ENCODE measurements at places on chromosomes 5 and 9.

DNA sequence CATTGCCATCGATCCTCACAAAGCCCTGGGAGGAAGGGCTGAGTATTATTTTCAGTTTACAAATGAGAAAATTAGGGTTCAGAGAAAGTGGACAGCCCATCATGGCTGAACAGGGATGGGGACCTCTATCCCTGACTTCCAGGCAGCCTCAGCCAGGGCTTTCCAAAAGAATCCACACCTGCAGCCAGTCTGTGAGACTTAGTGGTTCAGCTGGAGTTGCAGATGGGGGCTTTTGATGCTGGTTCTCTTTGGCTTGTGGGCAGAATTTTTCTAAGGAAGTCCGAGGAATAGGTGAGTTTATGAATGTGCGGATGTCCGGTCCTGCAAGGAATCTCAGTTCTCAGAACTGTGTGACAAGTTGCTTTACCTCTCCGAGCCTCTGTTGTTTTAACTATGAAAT lies 138.1 kb downstream of the RGS3 start:
- no peak for DNase-seq

- no peak for DNase-seq
These were observed 40.3 kb upstream of the SLC25A51 start for GRCh38 chr9:37944266-37944650.

GRCh38 chr5:55966284-55966683 lies 28.5 kb downstream of the IL6ST start:
- DNase-seq, result no peak

DNA sequence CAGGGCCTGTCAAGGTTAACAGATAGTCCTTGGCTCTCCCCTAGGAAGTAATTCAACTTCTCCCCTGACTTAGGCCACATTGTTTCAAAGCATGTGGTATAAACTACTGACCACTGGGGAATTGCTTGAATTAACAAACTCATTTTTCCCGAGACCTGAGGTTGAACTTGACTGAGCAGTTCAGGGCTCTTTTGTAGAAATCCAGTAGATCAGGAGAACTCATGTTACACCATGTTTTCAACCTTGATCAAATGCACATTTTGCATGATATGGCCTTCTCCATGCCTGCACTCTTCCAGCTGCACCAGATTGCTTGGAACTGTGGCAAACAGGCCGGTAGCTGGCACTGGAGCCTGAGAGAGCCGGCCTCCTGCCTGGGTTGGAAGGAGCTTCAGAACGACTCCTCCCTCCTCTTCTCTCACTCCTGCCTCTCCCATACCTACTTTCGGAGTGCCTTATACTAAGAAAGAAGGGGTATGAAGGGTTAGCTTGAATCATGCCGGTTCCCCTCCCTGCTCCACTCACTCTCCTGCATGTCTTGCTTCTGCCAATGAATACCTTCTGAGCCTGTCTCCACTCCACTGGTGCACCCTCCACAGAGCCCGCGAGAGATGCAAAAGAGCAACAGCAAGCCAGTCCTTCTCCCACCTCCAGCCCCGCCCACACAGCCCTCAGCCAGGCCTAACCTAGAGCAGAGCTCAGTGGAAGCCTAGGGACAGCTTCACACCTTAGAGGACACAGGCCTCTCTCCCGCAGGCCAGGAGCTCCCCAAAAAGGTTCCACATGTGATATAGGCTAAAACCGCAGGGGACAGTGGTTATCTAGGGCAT lies 159.4 kb downstream of the MACROH2A1 start:
- DNase-seq, result no peak

GRCh38 chr9:126613651-126614050 lies at the start of gene LMX1B:
TSS of gene LMX1B (plus strand) at chr9:126613928. CDS start at chr9:126614450, 522 bp downstream.
- no peak for DNase-seq

DNA sequence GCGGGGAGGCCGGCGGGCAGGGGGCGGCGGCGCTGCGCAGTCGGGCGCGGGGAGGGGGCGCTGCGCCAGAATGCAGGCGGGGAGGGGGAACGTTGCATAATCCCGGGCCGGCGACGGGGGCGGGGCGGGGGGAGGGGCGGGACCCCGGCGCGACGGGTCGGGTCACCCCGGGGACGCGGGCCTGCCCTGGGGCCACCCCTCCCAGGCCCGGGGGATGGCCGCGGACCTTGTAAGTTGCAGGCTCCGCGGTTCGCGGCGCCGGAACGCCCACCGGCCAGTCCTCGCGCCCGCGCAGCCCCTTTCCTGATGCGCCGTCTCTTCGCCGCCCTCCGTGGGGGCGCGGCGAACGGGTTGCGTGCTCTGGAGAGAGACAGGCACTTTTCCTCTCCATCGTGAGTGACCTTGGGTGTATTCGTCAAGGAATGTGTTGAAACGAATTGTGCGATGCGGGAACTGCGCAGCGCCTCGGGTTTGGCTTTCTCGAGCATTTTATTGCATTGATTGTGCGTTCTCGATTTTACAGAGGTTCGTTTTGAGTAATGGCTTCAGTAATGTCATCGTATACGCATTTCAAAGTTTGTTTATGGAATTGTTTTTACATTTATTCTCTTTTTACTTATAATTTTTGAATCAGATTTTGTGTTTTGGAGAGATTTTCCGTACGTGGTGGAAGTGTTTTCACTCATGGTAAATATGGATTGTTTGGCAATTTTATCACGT lies 802 bp downstream of the SPIN1 start:
- no peak for DNase-seq

DNA sequence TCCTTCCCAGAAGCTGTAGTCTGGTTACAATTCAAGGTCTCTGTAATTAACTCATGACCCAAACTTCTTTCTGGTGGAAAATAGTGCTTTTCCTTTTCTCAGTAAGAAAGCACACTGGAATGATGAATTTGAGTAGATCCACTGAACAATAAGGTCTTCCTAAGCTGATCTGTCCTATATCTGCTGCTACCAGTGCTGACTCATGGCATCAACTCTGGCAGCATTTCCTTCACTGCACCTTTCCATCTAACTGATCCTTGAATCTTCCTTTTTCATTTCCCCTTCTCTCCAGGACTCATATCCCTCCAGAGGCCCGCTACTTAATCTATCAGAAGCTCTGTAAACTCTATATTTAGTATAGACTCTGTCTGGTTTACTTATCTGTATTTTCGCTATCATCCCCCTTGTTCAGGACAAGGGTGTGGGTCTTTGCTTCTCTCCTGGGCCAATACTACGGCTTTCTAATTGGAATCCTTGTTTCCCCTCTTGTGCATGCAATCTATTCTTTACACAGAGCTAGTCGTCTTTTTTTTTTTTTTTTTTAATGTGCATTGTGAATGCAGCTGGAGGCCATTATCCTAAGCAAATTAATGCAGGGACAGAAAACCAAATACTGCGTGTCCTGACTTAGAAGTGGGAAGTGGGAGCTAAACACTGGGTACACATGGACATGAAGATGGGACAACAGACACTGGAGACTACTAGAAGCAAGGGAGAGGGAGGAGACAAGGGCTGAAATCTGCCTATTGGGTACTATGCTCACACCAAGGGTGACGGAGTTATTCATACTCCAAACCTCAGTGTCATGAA lies 192.2 kb upstream of the RPS23 start:
- no peak for DNase-seq

- no peak for DNase-seq
These were observed 125.0 kb upstream of the SLC12A2 start for GRCh38 chr5:127958421-127959011.

GRCh38 chr5:148864113-148864841 lies 37.9 kb downstream of the ADRB2 start:
- no peak for DNase-seq

- no peak for DNase-seq
These were observed 236.9 kb downstream of the PDE4D start for GRCh38 chr5:59656351-59657254.

GRCh38 chr9:36450110-36450732 lies 50.2 kb upstream of the RNF38 start:
- DNase-seq, result no peak

DNA sequence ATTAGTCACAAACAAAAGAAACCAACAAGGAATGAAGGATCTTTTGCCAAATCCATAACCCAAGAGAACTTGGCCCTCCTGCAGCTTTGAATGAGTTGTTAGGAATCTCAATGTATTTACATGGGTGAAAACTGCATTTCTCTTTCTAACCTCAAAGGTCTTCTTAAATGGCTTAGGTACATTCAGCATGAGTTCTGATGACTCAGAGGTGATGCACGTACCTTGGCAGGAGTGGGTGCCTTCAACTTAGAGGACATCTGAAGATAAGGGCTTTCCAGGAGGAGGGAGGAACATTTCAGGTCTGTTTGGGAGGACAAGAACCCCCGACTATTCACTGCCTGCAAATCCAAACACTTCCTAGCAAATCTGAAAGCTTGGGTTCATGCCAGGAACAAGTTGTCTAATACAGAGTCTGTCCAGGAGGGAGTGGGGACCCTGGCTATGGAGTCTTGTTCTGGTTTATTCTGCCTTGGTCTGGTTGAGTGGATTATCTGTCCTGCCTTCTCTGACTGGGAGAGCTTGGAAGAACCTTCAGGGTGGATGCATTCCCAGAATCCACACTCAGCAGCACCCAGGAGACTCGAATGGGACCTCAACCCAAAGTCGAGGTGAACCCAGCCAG lies 65.7 kb downstream of the IRX2 start:
- no peak for DNase-seq

- DNase-seq, result no peak
These were observed 308.5 kb downstream of the RAB3C start for GRCh38 chr5:58891086-58891970.

DNA sequence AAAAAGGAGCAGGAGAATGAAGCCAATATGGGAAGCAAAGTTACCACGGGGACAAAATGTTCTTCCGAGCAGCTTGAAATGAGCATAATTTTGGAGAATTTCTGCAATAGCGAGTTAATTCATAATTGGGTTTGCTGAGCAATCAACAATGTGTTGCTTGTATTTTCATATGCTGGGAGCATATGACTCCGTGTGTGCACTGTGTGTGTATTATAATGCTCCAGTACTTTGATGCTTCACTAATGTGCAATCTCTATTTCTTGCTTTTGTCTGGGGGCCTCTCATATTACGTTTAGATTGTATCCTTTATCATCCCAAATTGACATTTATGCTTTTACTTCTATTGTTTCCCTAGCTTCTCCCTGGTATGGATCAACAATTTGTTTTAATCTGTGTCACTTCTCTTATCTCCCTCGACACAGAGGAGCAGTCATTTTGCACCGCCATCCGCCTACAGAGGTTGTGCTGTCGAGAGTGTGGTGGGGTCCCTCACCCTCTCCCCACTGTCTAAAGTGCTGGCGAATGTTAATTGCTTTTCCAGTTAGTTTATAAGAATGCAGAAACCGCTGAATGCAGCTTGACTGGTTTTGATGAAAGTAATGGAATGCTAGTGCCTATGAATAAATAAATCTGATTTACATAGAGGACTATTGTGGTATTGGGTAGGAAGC lies 372.5 kb upstream of the WWC1 start:
- DNase-seq, result no peak

GRCh38 chr5:103013933-103014552 lies 105.9 kb downstream of the GIN1 start:
- no peak for DNase-seq

DNA sequence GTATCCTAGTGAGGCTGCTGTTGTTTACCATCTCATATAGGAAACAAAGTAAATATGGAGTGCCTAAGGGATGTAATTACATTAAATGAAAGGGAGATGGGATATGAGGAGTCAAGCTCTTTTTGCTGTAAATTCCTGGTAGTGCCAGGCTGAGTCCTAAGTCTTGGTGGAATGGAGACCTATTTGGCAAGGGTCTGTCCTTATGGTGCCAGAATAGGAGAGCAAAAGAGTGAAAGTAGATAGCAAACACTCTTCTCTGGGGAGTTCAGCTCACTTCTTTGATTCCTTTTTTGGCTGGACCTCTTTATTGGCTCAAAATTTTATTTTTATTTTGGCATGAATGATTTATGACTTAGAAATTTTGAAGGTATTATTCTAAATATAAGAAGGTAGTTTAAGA lies 380.8 kb downstream of the TMEM232 start:
- DNase-seq, result no peak

DNA sequence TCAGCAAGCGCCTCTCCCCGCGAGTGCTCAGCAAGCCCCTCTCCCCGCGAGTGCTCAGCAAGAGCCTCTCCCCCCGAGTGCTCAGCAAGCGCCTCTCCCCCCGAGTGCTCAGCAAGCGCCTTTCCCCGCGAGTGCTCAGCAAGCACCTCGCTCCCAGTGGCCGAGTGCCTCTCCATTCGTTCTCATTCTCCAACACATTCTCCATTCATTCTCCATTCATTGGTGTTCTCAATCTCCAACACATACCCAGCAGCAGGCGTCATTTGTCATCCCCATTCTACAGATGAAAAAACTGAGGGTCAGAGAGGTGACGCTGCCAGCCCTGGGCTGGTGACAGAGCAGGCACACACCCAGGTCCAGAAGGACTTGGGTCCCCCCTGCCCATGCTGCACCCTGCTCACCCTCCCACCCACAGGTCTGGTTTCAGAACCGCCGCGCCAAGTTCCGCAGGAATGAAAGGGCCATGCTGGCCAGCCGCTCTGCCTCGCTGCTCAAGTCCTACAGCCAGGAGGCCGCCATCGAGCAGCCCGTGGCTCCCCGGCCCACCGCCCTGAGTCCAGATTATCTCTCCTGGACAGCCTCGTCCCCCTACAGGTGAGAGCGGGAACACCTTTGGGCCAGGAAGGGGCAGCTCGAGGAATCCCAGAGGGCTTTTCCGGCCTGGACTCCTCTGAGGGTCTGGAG lies 32.5 kb downstream of the PTGES start:
- DNase-seq, result no peak

GRCh38 chr5:55146080-55146479 lies 13.9 kb upstream of the GPX8 start:
- no peak for DNase-seq

DNA sequence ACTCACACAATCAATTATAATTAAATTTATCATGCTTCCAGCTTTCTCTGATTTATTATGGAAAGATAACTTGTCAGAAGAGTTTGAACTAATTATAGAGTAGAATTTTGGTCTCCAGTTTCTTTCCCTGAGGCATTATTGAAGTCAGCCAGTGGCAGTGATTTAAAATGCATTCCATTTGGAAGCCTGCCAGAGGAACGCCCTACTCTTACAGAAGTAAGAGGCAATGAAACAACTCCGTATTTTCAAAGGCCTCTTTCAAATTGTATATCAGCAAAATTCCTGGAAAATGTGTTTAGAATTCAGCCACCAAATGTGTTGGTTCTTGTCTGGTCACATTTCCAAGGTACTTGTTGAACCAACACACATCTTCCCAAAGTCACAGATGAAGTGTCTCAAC lies 640.9 kb downstream of the SEMA5A start:
- no peak for DNase-seq

DNA sequence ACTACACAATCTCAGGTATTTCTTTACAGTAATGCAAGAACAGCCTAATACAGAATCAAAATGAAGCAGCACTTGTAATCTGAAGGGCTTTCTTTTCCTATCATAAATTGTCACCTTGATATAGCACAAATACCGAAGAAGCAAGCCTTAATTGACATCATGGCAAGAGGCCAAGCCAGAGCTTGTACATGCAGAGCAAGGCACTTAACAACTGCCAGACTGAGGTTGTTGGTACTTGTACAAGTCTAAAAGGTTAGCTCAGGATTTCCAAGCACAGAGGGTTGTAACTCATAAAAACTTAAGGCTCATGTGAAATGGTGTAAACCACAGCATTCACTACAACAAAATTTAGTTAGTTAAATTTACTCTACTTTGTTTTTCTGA lies 158.8 kb upstream of the SPEF2 start:
- DNase-seq, result no peak

- no peak for DNase-seq
These were observed 587 bp downstream of the OR2Y1 start for GRCh38 chr5:180739271-180739670.
